ENCODE measurements at places on chromosomes 11 and 22.

- peak; percentile 68 for DNase-seq
These were observed 545 bp upstream of the TIRAP start for GRCh38 chr11:126282361-126282735.

GRCh38 chr22:46774980-46775849 is 12.8 kb downstream of the TBC1D22A start:
- no peak for DNase-seq

- DNase-seq, result no peak
These were observed 37.5 kb upstream of the TEF start for GRCh38 chr22:41344189-41344788.

DNA sequence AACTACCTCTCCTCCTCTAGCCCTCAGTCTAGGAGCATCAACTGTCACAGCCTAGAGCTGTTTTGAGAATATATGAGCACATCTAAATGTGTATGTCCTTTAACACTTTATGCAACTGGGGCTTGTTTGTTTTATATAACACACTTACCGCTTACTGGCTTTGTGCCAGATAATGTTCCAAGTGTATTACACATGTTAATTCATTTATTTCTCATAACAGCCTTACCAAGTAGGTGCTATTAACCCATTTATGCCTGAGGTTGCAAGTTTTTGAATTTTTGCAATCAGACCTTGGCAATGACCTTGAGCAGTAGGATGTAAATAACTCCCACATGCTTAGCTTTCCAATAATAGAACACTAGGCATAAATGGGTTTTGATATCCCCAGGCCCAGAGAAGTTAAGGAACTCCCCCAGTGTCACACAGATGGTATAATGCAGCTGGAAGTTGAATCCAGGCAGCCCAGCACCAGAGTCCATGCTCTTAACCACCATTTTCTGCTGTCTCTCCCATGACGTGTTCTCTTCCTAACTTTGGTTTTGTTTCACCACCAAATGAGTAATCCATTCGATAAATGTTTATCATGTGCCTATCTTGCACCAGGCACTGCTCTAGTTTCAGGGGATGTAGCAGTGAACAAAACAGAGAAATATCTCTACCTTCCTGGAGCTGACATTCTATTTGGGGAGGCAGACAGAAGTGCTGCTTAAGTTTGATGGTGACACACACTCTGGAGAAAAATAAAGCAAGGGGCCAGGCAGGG is 23.1 kb downstream of the PRDM11 start:
- DNase-seq, result no peak

DNA sequence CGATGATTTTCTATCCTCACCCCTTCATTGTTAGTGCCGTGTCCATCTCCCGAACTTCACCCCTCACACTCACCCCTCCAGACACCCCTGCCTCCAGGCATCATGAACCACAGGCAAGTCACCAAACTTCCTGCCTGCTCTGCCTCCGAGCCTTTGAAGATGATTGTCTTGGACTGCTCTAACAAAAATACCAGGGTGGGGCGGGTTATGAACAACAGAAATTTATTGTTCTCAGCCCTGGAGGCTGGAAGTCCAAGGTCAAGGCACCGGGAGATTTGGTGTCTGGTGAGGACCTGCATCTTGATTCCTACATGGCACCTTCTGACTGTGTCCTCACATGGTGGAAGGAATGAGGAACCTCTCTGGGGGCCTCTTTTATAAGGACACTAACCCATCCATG is 1508.3 kb downstream of the TBC1D22A start:
- no peak for DNase-seq

DNA sequence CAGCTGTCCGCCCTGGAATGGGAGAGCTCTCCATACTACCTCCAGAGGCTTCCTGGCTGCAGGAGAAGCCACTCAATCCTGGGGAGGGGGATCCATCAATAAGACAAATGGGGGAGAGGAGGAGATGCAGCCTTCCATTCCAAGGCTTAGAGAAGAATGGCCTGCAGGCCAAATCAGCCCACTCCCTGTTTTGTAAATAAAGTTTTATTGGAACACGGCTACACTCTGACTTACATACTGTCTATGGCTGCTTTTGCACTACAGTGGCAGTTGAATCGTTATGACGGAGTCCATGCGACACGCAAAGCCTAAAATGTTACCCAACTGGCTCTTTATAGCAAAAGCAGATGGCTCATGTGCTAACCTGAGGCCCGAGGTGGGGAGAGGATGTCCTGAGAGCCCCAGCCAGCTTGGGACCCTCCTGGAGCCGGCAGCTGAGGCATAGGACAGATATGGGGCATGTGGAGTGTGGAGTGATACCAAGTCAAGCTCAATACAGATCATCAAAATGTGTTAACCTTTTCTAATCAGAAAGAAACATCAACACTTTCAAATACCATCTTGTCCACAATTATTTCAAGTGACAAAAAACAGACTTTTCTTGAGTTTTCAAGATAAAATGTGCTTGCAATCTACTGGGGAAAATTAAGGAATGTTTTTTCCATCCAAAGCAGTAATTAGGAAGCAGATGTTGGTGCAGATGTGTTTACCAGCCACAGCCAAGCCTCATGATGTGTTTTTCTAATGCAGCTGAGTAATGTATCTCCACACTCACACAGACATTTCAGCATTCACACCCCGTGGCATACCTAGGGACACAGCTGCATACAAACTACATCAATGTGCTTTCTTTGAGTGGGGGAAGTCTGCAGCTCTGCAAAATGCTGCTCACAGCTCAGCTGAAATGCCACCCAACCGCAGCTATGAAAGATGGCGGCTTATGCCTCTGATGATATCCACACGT is 181.6 kb downstream of the SHANK2 start:
- no peak for DNase-seq

DNA sequence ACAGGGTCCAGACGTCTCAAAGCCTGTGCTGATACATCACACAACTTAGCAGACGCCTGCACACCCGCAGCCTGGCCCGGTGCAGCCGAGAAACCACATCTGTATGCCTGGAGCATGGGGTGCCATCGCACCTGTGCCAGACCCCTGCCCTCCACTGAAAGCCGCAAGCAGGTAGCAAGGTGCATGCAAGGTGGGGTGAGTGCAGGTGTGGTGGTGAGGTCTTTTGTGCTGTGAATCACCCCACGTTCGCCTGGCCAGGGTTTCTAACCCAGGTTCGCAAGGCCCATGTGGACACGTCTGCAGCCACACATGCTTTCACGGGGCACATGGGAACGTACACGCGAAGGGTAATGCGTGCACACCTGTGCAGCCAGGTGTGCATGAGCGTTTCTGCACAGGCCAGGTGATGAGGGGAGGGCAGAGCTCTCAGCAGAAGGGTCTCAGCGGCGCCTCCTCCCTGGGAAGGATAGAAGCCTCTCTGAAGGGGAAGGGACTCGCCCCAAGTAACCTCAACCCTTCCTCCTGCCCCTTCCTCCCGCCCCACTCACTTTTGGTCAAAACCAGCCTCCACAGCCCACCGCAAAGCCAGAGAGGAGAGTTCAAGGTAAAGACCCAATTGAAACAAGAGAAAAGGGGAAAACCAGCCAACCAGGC is 19.5 kb downstream of the CBX7 start:
- DNase-seq, result no peak

DNA sequence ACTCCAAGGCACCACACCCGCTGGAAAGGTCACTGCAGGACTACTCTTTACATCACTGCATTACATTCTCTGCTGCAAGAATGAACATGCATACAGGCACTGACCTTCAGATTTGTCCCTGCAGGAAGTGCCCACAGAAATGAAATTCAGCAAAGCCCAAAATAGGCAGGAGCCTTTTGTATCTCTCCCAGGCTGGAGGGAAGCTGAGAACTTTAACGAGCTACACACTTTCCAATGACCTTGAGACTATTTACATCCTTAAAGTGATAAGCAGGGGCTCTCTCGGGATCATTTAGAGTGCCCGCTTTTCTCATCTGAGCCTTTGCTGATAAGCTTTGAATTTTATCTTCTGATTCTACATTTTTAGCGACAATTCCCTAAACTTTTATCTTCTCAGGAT is 12.5 kb downstream of the FEZ1 start:
- no peak for DNase-seq

DNA sequence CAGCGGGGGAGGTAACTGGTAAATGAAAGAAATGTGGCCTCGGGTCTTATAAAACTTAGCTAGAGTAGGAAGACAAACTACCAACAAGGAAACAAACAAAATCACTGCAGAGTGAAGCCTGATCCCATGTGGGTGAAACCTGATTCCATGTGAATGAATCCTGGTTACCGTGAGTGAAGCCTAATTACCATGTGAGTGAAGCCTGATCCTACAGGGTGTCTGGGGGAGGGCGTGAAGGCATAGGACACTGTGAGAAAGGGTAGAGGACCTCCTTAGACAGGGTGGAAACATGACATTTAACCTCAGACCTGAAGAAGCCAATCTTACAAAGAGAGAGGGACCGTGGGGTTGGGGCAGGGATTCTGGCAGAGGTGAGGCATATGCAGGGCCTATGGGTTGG is 106.2 kb upstream of the USP47 start:
- no peak for DNase-seq

DNA sequence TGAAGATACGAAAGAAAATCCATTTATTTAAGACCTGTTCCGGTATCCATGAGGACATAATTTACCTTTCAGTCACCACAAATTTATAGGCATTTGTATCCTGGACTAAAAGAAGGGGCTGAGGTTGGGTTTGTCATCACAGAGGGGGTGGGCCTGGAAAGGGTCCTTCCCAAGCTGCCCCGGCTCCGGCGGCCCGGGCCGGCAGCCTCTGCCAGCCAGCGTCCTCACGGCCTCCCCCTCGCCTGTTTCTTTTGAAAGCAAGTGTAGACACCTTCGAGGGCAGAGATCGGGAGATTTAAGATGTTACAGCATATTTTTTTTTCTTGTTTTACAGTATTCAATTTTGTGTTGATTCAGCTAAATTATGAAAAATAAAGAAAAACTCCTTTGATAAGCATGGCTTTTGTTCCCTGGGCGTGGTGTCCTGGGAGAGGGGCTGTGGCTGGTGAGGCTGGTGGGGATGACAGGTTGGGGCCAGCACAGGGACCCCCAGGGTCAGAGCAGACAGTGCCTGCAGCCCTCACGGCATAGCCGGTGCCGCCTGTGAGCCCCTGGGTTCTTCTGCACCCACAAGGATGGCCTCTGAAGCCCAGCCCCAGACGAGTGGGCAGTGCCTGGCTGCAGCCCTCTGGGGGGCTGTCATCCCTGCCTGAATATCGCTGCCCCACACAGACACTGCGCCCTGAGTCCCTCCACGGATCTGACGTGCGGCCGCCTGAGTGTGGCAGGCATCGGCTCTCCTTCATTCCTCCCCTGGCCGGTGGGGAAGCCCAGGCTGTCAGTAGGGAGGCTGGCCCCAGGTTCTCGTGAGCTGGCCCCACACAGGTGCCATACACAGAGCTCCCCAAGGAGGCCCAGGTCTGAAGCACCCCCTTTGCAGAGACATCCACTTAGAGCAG is 1075.9 kb downstream of the BRD1 start:
- DNase-seq, result no peak

GRCh38 chr11:15629690-15630321 is 515.1 kb downstream of the INSC start:
- no peak for DNase-seq

DNA sequence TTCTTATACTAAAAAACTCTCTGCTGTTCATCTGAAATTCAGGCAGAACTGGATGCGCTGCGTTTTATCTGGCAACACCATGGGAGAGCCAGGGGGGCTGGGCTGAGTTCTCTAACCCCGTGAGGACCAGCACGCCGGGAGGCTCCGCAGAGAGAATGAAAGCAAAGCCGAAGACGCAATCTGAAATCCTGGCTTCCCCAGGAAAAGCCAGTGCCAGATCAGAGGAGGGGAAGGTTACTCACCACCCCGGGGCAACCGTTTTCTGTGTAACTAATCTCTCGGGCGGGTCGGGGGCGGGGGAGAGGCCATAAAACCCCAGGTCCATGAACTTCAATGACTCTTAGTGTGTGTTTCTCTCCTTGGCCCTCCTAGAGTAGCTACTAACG is 99.4 kb downstream of the SHANK2 start:
- no peak for DNase-seq

GRCh38 chr11:13286279-13286821 is 8.8 kb downstream of the BMAL1 start:
- no peak for DNase-seq

GRCh38 chr11:63870351-63871140 is 31.6 kb downstream of the MARK2 start:
- DNase-seq, result peak; percentile 50

DNA sequence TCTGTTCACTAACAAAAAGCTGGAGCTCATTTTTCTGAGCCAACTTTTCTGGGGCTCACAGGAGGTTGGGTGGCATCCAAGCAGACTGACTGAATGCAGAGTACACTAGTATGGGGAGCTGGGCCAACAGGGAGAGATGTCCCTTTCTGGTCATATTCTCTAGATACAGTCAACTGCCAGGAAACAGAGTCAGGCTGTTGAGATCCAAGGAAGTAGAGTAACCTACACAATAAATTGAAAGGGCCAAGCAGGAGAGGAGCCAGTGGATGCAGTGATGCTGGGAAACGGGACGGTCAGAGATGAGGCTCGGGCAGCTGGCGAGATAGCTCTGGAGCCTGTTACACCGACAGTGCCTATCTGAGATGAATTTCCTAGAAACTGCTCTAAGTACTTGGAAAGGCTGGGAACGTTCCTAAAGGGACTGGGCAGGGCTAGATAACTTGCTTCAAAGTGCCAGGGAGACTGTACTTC is 71.1 kb downstream of the LARGE2 start:
- DNase-seq, result no peak

DNA sequence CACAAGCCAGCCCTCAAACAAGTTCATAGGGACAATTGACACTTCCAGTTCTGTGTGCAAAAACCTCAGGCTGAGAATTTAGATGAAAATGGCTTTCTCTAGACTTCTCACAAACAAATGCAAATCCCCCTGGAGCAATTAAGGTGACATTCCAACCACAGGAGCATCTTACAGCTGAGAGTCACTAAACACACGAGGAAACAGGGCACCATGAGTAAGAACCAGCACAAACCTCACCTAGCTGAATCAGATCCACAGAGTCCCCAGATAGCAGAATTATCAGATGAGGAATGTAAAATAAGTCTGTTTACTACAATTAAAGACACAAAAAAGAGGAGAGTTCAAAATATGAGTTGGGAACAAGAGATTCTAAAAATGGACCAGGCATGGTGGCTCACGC is 51.5 kb downstream of the RTL6 start:
- no peak for DNase-seq

DNA sequence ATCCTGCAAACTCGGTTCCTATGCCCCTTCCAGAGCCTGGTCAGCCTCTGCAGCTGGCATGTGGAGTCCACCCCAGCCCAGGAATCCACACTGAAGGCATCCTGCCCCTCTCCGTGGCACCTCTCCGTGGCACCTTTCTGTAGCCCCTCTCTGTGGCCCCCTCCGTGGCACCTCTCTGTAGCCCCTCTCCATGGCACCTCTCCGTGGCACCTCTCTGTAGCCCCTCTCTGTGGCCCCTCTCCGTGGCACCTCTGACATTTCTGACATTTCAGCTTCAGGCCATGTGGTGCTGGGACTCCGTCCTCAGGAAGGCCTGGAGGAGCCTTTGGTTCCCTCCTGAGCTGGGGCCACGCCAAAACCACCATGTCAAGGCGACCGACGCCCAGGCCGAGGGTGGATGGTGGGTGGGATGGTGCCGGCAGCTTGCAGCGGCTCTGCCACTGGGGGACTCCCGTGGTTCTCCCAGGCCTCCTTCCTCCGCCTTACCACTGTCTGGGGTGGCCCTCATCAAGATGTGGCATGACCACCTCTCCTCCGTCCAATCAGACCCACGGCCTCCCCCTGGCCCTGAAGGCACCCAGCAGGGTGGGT is 1518.5 kb downstream of the BRD1 start:
- no peak for DNase-seq

- no peak for DNase-seq
These were observed 40.8 kb downstream of the RTN4R start for GRCh38 chr22:20227363-20227762.

- no peak for DNase-seq
These were observed 8.6 kb downstream of the OR6M1 start for GRCh38 chr11:123797541-123797940.

- DNase-seq, result no peak
These were observed 10.6 kb upstream of the NDUFA6 start for GRCh38 chr22:42101199-42101598.
